ENCODE measurements at places on chromosomes 5 and 9. TPM values are rescaled to one million over a fixed set of nuclear protein-coding genes. Genes with fewer than 3 reads are reported as not detected.
A peak's percentile ranks its signal among the peaks of the same experiment; 100 is the strongest.

DNA sequence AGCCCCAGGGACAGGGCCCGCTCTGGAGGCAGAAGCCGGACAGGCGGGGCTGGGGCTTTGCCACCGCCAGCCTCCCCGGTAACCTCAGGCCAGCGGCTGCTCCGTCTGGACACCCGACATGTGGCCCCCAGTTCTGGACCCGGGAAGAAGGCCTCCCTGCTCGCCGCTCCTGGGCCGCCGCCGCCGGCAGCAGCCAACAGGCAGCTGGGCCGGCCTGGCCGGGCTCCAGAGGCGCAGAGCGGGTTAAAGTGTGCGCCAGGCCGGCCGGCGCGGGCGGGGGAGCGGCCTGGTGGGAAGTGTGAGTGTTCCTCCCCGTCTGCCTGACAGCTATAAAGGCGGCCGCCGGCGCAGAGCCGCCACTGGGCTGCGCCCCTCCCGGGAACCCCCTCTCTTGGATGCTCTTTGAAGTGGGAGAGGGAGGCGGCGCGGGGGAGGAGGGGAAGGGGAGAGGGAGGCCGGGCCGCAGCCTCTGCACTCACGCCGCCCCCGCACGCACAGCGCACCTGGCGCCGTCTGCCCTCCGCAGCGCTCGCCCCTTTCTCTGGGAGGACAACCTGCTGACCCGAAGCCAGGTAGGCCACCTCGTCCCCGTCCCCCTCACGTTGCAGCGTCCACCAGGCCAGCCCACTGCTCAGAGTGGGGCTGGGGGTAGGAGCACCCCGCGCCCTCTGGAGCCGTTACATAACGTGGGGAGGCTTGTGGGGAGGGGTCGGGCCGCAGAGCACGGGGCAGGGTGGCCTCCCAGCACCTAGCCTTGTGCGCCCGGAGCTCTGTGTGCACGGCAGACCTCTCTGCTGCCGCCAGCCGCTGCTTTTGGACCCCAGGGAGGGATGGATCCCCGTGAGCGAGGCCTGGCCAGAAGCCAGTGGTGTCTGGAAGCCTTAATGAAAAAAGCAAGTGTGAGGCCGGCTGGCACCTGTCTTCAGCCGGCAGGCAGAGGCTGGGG lies at the start of gene ADAMTSL2:
Gene ADAMTSL2, plus strand, starts transcription at position 359 of the 946 bp plus-strand sequence. CDS start 2,009 bp downstream, outside the sequence.
- DNase-seq, result peak; percentile 75

SIT1 gene
- 0.26 TPM for total RNA-seq

DNA sequence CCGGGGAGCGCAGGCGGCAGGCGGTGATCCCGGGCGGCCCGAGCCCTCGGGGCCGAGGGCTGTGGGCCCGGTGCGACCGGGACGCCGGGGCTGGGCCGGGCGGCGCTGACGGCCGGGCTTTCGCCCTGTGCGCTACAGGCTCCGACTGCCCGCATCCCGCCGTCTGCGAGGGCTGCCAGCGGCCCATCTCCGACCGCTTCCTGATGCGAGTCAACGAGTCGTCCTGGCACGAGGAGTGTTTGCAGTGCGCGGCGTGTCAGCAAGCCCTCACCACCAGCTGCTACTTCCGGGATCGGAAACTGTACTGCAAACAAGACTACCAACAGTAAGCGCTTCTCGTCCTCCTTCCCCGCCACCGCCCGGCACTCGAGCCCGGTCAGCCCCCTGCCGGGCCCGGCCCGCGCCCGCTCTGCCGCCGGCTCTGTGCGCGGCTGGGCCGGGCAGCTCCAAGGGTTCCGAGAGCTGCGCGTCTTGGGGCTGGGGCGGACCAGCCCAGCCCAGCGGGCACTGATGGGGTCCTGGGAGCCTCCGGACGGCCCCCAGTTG lies 1.6 kb downstream of the LMX1B start:
- DNase-seq, result no peak

FAM170A gene
- not detected for total RNA-seq

ELAVL2 gene
- total RNA-seq, result not detected

ENTR1 gene
- total RNA-seq, result 30.5 TPM

PRLR gene
- 0.09 TPM for total RNA-seq

DNA sequence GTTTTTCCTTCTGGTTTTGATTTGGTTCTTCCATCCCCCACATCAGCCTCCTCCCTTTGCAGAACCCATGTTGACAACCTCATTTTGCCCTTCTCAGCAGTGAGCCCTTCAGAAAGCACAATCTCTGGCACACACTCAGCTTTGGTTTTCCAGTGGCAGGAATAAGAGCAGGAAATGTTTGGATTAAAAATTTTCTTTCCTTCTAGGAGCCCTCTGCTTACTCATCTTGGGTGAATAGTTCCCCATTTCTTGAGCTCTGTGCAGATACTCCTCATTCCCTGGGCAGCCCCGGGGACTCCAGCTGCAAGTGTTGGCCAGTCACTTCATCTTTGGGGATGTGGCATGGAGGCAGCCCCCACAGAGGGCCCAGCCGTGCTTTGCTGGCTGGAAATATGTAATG lies 170.5 kb downstream of the NR3C1 start:
- no peak for DNase-seq

SHISAL2B gene
- not detected for total RNA-seq

DNA sequence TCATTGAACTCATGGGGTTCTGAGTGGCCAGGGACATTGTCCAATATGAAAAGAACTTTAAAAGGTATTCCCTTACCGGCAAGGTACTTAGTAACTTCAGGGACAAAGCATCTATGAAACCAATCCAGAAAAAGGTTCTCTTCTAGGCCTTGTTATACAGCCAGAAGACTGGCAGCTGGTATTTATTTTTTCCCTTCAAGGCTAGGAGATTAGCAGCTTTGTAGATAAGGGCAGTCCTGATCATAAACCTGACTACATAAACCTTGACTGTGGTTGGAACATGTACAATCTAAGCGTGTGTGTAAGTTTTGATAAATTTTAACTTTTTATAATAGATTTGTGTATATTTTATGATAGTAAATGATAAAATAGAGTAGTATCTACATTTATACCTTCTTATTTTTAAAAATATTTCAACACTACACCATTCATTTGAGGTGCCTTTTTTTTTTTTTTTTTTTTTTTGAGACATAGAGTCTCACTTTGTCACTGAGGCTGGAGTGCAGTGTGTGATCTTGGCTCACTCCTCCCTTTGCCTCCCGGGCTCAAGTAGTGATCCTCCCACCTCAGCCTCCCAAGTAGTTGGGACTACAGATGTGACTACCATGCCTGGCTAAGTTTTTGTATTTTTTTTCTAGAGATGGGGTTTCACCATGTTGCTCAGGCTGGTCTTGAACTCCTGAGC lies 24.5 kb downstream of the RANBP17 start:
- no peak for DNase-seq

GRCh38 chr5:35202319-35203111 lies 27.8 kb downstream of the PRLR start:
- DNase-seq, result no peak

DNA sequence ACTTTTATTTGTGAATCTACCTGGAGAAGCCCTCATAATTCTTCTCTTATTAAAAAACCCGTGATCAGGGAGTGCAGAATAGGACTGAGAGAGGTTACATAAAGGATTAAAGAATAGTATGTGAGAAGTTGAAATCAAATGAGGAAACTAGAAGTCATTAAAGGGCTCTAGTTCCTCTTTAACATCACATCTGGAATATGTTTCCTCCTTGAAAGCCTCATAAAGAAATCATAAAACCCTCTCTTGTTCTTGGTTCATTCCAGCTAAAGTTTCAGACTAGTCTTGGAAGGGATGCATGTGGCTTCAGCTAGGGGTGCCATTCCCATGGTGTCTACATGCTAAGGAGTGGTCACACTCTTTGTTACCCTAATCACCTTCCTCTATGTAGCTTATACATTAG lies 5.7 kb upstream of the C5orf46 start:
- no peak for DNase-seq

DNA sequence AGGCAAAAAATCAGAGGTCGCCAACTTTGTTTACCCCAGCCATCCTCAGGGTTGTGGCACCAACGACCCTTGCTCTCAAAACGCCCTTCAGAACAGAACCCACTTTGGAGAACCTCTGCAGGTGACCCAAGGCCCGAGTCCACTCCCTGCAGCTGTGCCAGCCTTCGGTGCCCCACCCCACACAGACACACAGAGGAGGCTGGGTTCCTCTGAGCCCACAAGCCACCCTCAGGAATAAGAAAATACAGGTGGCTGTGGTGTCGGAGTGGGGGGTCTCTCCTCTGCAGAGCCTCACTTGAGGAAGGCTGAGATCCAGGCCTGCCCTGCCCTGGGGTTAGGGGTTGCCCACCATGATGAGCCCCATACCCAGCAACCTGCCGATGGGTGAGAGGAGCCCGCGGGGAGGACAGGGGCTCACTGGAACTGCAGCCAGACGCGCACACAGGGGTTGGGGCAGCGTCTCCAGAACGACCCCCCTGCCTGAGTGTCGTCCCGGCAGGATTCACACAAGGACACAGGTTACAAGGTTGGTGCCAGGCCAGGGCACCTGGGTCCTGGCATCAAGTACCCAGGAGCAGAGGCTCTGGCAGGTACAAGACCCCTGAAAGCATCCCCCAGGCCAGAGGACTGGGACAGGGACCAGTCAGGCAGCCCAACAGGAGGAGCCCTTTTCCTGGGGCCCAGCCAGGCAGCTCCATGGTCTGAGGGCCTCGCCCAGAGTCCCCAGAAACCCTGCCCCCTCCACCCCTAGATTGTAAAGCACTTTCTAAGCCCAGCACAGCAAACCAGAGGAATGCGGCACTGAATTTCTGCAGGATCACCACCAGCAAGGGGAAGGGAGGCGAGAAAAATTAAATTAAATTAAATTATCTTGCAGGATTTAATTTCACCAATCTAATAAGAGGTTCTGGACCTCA lies 40.0 kb downstream of the NACC2 start:
- DNase-seq, result no peak

PCDHA3 gene
- not detected for total RNA-seq

BARHL1 gene
- total RNA-seq, result not detected

- no peak for DNase-seq
Observed at GRCh38 chr9:18526685-18527084, 52.7 kb downstream of the ADAMTSL1 start.

PCA3 gene
- not detected for total RNA-seq

DNA sequence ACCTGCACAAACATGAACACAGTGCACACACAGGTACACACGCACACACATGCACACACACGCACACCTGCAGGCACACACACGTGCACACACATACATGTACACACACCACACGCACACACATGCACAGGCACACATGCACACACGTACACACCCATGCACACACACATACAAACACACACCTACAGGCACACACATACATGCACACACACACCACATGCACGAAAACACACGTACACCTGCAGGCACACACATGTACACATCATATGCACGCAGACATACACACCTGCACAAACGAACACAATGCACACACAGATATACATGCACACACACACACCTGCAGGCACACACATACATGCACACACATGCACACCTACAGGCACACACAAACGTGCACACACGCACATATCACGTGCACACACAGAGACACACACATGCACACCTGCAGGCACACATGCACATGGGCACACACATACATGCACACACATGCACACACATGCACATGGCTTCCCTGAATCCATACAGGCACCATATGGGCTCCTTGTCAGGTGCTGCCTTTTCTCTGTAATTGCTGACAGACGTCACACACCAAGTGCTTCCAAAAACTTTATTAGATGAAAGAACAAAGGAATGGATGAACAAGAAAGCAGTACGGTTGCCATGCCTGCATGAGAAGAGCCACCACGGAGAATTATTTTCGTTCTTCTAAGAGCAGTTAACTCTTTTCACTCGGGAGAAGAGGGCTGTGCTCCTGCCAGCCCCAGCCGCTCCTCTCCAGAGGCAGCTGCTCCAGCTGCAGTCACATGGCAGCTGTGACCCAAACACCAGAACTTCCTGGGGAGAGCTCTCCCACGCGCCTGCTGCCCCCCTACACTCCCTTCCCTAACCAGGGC lies 57.2 kb downstream of the EXD3 start:
- DNase-seq, result no peak

BRINP1 gene
- not detected for total RNA-seq

SLC25A48 gene
- 9.5 TPM for total RNA-seq

CAVIN4 gene
- 92.3 TPM for total RNA-seq

GRCh38 chr9:19700699-19701098 lies 88.1 kb downstream of the SLC24A2 start:
- DNase-seq, result no peak

DNA sequence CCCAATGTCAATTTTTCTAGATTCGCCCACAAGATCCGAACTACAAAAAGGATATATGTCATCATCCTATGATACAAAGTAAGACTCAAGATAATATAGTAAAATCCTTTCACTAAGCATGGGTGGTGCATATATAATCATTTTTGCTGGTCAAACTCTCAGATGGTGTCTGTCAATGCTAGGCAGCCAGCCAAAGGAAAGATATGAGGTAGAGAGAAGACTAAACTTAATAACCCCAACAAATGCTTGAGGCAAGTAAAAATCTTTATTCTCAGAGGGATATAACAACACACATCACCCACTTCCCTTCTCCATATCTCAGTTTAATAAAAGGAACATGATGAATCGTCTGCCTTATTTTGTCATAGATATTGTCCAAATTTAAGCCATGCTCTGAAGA lies 841.2 kb upstream of the DMAC1 start:
- DNase-seq, result no peak

GRCh38 chr9:115213818-115214334 lies 95.9 kb upstream of the TNC start:
- no peak for DNase-seq

DNA sequence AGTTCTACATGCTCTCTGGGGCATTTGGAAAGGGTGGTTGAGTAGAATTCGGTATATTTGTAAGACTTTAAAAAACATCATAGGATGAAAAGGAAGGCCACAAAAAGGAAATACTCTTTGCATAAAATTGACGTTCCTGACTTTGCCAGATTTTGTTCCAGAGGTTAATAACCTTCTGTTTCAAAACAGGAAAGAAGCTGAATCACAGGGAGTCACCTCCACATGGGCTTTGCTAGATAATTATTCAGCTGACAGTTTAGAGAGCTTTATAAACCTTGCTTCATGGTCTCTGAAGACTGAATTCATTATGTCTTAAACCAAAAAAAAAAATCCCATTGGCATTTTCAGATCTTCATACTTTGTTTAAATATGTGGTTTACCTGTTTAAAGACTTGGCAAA lies 203.7 kb downstream of the SEMA6A start:
- no peak for DNase-seq

DNA sequence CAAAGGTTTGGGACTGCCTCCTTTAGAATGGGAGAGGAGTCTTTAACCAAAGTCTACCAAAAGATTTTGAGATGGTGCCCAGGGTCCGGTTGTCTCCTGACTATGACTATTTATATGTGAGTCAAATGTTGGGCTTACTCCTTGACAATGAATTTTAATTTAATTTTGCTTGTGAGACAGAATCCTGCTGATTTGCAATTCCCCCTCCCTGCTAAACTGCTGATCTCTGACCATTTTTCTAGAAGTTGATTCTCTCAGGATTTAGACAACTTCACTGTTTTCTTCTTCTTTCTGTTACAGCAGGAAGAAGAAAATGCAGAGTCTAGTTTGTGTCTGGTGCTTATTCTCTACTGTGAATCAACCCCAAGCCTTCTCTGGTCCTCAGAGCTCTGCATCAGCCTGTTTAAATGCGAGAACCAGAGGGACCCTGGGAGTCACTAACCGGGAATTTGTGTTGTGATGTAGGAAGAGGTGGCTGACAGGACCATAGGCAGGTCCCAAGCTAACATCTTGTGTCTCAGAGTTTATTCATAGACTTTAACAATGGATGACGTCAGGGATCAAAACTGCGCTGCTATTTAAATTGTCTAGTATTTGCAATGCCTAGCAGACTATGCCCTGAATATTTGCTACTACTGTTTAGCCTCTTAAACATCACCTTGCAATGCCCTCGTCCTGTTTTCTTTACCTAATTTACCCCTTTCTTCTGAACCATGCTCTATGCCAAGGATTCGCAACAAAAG lies 124.0 kb upstream of the TAF11L2 start:
- no peak for DNase-seq

Data from psoas muscle (tissue), 8 donors.